ENCODE measurements at places on chromosomes 7 and 10.

DNA sequence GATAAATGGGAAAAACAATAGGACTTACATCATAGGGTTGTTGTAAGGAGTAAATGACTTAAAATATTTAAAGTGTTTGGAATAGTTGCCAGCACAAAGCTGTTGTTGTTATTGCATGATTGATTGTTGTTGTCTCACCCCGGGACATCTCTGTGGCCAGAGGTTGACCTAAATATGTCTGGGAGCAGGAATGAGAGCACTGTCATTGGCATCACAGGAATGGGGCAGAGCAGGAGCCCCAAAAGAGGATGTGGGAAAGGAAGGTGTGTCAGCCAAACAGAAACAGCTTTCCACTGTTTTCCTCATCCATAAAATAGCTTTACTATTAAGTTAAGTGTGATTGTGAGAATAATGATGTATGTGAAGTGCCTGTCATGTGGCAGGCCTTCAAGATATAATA is 121.6 kb downstream of the TMEM168 start:
- DNase-seq, result no peak

GRCh38 chr7:103685646-103686045 is 239.6 kb upstream of the SLC26A5 start:
- no peak for DNase-seq

DNA sequence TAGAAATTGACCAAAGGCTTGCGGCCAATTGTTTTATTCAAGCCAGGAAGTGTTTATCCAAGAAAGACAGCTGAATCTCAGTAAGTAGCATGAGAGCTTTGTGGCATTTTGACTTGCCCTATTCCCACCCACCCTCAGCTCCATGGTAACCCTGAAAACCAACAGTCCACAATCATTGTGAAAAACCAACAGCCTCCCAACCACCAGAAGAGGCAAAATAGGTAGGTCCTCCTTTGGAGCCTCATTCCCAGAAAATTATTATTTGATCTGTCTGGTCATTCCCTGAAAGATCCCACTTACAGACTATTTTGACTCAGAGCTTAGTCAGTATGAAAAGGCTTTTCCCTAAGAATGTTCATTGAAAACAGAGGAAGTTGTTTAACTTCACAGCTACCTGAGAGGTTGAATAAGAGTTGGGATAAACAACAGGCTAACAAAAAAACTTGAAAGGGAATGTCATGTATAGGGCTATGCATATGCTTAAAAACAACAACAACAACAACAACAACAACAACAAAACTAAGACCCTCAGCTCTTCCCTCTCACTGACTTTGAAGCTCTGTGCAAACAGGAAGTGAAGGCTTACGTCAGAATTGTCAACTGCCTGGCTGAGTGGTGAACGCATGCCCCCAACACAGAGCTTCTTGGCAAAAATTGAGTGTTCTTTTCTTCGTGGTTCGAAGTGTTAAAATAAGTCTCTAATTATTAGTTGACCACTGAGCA is 11.2 kb downstream of the KPNA7 start:
- DNase-seq, result no peak

- no peak for DNase-seq
These were observed 355.8 kb downstream of the CCSER2 start for GRCh38 chr10:84683980-84684740.

DNA sequence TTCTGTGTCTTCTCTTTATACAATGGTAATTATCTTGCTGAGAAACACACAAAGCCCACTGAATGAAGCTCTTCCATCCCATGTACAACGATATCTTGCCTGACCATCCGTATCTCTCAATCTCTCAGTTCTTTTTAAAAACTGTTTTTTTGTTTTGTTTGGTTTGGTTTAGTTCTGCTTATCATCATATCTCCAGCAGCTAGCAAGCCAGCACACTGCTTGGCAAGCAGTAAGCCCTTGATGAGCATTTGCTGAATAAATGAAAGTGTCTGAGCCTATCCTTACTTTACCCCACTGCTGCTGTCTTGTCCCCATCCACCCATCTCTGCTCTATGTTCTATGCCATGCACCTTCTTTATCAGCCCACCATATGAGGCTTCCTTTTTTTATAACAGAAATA is 34.2 kb downstream of the ITGB1 start:
- DNase-seq, result no peak

DNA sequence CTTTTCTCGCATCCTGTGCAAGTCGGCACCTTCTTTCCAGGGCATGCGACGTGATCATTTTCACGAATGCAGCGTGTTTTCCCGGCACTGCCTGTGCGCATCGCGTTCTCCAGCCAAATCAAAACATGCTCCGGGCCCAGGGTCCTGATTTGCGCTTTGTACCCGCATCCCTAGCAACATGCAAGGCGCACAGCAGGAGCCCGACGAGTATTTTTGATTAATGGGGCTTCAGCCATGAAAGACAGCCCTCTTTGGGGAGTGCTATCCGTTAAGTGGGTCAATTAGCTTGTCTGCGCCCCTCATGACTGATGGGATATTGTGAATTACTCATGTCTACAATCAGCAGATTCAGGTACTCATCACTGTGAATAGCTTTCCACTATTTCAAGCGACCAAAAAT is 243.3 kb upstream of the RNF32 start:
- DNase-seq, result no peak
